ENCODE measurements at places on chromosomes 7 and 10. TPM values are rescaled to one million over a fixed set of nuclear protein-coding genes. Genes with fewer than 3 reads are reported as not detected.
A peak's percentile ranks its signal among the peaks of the same experiment; 100 is the strongest.

Gene ARHGAP12
- total RNA-seq = 39.0 TPM

GRCh38 chr10:2456834-2457233 is 610.5 kb upstream of the PFKP start:
- DNase-seq = peak; percentile 48

DNA sequence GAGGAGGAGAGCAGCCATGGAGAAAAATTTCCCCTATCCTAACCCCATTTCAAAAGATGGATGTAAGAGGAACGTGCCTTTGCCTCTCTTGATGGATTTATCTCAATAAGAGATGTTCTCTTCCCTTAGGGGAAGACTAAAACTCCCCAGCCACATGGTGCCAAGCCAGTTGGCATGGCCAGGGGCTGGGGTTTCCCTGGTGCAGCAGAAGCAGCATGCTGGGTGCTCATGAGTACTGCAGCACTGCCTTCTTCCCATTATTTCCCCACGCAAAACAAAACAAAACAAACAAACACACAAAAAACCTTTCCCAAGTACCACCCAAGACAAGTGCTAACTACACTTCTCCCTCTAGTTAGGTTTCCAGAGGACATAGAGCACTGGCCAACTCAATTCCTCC is 97.2 kb downstream of the DOCK4 start:
- DNase-seq = no peak

- no peak for DNase-seq
These were observed 10.5 kb upstream of the SLC26A3 start for GRCh38 chr7:107813524-107813923.

- no peak for DNase-seq
These were observed 292.4 kb upstream of the KLF14 start for GRCh38 chr7:131026297-131027000.

Gene CARD11
- 29.8 TPM for total RNA-seq

DNA sequence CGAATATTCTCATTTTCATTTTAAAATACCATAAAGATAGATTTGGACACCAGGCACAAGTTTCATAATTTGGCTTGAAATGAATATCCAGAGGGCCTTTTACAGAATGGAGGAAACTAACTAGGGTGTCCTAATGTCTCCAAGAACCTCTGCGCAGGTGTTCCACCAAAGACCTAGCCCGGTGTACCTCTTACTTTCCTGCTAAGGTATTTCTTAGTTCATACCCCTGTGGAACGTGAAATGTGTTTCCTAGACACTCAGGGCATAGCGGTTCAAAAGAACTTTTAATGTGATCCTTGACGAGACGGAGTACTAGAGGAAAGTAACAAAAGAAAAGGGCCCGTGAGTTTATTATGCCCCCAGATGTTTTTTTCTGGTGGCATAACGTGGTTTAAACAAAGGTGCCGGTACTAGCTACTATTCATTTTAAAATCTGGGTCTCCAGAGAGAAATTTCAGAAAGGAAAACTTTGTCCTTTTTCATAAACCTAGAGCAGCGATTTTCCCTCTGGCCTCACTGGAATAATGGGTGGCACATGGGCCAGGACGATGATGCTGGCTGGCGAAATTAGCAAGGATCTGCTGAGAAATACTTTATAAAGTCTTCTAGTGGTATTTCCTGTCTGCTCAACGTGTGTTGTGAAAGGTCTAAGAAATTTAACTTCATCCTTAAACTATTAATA is 1.4 kb downstream of the APBB1IP start:
- no peak for DNase-seq

DNA sequence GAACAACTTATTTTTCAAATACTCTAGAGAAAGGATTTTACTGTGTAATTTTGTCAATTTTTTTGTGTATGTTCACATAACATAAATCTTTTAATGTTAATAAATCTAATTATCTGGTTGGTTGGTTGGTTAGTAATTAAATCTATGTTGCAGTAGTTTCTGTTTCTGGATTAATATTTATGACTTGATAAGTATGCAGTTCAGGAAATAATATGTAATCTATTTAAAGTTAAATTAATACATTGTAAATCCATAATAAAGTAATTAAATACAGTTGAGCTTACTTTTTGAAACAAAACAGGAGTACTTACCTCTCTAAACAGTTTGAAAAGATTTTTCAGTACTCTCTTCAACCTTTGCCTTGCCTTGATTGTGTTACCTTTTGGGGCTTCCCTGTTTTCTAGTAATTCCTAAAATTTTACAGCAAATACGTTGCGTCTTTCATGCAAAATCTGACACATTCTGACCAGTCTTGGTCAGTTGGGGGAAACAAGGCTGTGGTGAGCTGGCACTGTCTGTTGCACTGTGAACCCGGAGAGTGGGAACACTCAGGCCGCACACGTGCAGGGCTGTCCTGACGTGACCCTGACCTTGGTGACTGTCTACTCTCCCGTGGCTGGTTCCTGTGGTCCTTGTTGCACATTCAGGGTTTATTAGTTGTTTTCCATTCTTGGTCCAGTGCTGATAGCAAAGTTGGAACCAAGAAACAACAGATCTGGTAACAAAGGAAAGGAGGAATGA is 45.6 kb upstream of the FGL2 start:
- DNase-seq = no peak

DNA sequence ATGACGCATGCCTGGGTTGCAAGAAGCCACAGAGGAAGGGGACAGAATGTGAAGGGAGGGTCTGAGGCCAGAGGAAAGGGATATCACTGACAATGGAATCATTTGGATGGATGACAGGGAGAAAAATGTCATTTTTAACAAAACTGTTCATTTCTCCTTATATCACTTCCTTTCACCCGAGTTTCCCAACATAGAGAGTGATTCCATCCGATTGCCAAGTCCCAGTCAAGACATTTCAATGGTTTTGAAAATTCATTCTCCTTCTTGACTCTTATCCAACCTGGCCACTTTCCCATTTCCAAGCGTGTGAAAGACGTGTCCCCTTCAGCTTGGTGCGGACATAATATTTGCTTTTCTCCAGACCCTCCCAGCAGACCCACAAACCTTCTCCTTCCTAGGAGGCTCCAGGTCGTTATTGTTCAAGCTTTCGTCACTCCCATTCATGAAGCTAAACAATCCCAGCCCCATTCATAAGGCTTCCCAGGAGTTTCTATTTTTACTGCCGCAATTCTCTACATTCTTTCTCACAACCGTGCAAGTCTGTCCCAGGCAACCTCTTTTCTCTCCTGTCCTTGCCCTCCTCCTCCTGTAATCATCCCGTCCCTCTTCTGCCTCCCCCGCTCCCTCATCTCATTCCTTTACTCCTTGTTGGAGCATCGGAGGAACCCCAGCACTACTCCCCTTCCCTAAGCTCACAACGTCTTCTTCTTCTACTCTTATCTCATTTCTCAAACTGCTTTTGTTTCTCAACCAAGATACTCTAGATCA is 301.3 kb upstream of the KLF6 start:
- DNase-seq = no peak

Gene OPN4
- not detected for total RNA-seq

- no peak for DNase-seq
These were observed 17.9 kb downstream of the PRKCQ start for GRCh38 chr10:6562221-6562620.

Gene C10orf67
- total RNA-seq = 0.11 TPM

DNA sequence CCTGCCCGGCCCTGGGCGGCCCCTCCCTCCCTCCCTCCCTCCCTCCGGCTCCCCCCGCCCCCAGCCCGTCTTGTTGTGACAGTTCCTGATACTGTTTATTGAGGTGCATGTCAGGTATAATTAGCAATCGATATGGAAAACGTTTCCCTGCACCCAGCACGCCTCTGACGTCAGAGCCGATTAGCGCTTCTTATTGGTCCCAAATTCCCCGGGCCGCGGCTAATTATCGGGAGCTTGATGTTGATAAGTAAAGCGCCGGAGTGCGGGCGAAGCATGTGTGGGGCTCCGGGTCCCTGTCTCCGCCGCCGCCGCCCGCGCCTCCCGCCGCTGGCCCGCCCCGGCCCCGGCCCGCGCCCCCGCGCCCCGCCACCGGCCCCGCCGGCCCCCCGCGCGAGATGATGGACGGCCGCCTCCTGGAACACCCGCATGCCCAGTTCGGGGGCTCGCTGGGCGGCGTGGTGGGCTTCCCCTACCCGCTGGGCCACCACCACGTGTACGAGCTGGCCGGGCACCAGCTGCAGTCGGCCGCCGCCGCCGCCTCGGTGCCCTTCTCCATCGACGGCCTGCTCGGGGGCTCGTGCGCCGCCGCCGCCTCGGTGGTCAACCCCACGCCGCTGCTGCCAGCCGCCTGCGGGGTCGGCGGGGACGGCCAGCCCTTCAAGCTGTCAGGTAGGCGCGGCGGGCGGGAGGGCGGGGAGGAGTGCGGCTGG is at the start of gene UNCX:
UNCX (plus strand) TSS at position 250 of the 710 bp plus-strand sequence; CDS start at position 396, 146 bp downstream.
- no peak for DNase-seq

DNA sequence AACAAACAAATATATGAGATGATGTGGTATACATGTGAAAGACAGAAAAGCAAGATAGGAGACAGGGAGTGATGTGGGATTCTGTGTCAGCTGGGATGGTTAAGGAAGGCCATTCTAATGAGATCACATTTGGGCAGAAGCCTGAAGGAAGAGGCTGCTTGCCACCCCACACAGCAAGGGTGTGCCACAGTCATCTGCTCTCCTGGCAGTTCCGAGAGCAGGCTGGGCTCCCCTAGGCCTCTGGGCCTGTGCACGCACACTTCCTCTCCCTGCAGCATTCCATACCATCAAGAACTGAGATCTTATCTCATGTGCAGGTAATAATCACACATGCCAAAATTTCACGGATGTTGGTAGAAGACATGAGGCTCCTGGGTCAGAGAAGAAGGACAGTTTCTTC is 43.1 kb downstream of the SYPL1 start:
- no peak for DNase-seq

GRCh38 chr10:95688648-95689047 is 5.1 kb downstream of the TCTN3 start:
- no peak for DNase-seq

GRCh38 chr10:52359441-52359840 is 45.4 kb downstream of the DKK1 start:
- no peak for DNase-seq

DNA sequence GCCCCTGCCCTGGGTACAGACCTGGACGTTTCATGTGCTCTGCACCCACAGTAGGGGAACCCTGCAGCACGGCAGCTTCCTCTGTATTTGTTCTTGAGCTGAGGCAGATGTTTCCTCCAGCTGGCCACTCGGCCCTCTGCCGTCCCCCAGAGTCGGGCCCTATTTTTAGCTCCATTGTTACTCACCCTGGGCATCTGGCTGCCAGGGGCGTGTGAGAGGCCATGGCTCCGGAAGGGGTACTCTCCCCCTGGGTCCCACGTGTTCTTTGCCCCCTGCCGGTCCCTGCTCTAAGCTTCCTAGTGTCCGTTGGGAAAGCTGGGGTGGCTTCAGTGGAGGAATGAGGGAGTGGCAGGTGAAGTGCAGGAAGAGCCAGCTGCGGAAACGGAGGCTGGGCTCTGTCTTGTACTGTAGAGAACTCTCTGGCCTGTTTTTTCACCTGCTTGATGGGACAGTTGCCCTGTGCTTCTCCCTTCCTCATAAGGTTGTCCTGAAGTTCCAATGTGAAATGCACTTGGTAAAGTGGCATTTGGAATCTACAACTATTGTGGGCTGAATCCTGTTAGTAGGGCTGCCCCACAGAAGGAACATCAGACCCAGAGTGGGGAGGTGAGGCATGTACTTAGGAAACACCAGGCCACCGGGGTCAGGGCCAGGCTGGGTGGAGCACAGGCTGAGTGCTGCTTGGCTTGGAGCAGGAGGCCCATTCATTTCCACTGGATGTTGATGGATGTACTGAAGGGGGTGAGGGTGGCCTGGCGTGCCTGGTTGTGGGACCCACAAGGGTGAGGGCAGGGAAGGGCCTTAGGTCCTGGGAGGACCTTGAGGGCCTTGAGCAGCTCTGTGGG is 30.6 kb downstream of the PALD1 start:
- DNase-seq = peak; percentile 60

Gene MYH16
- not detected for total RNA-seq

DNA sequence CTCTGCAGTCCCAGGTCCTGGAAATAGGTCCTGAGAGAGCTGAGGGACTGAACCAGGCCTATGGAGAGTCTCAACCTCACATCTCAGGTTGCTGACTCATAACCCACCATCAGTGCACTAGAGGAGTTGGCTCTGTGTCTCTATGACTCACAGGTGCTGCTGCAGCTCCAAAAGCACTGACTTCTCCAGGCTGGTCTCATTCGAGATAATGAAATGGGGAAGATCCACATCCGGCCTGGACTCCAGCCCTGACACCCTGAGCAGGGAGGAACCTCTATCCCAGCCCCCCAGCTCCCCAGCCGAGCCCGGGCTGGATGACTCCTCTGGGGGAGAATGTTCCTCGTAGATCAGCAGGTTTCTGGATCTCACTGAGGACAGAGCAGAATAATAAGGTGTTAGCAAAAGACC is 35.5 kb upstream of the DGKI start:
- DNase-seq = no peak

DNA sequence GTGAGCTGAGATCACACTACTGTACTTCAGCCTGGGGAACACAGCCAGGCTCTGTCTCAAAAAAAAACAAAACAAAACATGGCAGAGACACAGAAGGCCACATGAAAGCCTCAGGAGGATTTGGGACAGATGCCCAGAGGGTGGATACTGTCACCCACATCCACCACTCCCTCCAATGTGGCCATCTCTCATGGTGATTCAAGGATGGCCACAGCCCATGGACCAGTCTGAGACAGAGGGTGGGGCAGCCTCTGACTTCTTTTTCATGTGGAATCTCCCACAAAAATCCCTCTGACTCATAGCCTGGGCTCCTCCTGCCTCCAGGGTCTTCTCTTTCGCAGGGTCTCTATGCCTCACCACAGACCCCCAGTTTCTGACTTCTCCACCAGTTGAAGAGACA is 59.0 kb upstream of the GTF2I start:
- no peak for DNase-seq

- DNase-seq = no peak
These were observed 63.1 kb downstream of the FAM53B start for GRCh38 chr10:124681091-124681490.

GRCh38 chr7:70016044-70016770 is 417.9 kb downstream of the AUTS2 start:
- DNase-seq = no peak

- no peak for DNase-seq
These were observed 18.4 kb downstream of the NKX2-3 start for GRCh38 chr10:99551158-99551557.

- DNase-seq = no peak
These were observed 294.7 kb downstream of the C7orf25 start for GRCh38 chr7:42617071-42617765.

- DNase-seq = no peak
These were observed 1293.5 kb downstream of the XPNPEP1 start for GRCh38 chr10:108629834-108630233.

Gene PTEN
- total RNA-seq = 48.7 TPM

DNA sequence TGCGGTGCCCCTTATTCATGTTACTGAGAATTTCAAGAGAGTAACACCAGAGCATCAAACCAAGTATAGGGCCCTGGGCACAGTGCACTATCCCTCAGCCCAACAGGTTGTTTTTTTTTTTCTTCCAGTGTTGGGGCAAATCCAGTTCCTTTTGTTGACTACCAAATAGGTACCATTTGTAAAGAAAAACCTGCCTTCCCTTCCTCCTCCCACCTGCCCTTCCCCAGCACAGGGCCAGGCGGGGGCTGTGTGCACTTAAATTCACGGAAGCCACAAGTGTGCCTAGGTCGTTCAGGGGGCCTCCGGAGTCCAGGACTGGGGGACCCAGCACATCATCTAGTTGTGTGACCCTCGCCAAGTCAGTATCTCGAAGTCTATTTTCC is 595 bp upstream of the SFXN4 start:
- peak; percentile 52 for DNase-seq
